ENCODE measurements at places on chromosomes 2 and 18.

- DNase-seq, result no peak
Observed at GRCh38 chr2:74602586-74603281, 45.4 kb downstream of the M1AP start.

GRCh38 chr2:222481941-222482340 lies 57.6 kb downstream of the SGPP2 start:
- no peak for DNase-seq

DNA sequence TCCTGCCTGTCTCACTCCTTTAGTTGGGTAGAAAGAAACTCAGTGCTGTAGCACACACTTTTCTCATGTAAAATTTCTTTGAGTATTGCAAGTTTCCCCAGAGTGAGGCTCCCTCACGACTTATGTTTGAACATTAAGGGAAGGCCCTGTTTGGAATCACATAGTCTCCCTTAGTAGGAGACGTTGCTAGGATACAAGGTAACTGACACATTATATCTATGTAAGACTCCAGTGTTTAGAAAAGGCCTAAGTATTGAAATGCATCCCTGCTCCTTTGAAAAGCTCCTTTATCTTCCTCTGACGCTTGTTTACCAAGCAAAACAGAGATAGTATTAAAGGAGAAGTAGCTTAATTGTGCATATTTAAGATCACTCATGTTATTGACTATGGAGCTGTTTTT lies 248.2 kb downstream of the PHLPP1 start:
- no peak for DNase-seq

DNA sequence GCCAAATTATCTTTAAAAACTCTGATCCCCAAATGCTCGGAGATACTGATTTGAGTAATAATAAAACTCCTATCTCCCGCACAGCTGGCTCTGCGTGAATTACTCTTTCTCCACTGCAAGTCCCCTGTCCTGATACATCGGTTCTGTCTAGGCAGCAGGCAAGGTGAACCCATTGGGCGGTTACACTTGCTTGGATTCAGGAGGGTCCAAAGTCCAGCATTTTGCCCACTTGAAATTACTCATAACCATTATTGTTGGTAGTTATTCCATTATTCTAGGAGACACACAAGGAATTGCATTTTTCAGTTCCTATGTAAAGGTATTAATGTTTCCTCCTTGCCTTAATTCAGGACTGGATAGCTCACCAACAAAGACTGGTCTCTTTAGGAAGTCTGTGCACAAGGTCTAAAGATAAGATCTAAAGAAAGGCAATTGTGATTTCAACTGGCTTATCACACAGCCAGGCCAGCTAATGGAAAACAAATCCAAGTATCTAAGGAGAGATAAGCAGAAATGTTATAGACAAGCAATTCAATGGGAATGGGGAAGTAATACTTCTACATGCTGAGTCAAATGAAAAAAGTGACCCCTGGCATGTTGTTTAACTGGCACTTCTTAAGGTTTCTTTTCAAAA lies 23.2 kb upstream of the NPC1 start:
- DNase-seq, result no peak

- DNase-seq, result no peak
Observed at GRCh38 chr2:100281521-100282438, 40.5 kb downstream of the LONRF2 start.

DNA sequence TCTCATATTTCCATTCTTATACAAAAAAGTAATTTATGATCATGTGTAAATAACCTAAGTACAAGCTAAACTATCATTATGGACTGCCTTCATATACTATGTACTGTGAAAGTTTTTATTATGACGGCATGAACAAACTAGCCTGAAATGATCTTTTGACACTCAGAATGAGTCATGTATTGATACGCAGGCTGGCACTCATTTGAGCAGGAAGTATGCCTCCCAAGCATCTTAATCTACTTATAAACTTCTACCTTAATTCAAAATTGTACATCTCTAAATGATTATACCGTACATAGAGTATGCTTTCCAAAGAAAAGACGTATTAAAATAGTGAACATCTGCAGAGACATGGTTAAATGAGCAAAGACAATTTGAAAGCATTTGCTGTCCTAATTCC lies 207.1 kb upstream of the SPOPL start:
- DNase-seq, result no peak

DNA sequence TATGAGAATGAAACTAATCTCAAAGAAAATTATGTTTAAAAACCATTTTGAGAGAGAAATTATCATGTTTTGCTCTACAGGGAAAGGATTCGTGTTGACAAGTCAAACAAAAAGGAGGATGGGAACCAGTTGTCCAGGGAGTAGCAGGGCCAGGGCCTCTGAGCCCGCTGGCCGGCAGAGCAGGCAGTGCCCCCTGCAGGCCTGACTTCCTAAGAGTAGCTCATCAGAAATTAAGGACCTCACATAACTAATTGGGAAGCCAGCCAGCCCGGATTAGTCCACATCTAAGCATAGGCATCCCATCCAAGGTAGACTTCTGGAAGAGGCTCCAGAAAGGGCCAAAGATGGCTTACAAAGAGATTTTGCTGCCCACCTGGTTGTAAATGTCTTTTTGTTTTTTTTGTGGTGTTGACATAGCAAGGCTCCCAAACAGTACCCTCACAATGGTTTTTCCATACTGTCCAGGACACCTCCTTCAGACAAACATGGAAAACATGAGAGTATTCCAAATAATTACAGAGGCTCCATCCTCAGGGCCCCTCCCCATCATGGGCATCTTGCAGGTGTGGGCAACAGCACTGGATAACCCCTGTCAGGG lies 241.2 kb upstream of the TANK start:
- DNase-seq, result peak; percentile 2

DNA sequence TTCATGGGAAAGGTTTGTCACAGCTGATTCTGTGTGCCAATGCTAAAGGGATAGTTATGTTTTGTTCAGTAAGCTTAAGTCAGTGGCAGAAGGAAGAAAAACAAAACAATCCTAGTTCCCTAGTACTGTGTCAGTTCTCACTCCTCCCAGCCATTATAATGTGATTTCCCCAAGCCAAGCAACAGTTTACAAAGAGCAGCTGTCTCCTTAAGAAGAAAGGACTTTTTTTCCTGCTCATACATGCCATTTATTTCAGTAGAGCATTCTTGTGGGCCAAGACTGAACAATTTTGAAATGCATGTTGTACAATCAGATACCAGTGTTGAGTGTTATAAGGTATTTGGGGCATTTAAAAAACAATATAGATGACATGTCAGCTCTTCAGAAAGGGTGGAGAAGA lies 52.1 kb downstream of the NEMP2 start:
- DNase-seq, result no peak

DNA sequence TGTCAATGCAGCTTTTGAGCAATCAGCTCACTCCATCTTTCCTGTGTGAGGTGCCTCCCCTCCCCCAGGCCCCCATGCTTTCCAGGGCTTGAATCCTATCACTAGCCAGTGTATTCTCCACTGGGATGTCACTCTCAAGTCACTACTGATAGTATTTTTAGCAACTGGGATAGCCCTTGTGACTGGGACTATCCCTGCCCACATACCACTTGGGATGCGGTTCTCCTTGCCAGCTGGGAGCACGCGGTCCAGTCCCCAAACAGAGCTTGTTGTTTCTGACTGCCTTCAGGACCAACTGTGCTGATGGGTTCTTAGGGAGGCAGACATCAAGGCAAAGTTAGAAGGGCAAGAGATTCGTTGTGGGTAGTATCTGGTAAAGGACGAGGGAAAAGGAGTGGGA lies 134.9 kb downstream of the FAM161A start:
- DNase-seq, result no peak

- DNase-seq, result no peak
Observed at GRCh38 chr2:217275091-217275490, 415.2 kb upstream of the TNP1 start.

DNA sequence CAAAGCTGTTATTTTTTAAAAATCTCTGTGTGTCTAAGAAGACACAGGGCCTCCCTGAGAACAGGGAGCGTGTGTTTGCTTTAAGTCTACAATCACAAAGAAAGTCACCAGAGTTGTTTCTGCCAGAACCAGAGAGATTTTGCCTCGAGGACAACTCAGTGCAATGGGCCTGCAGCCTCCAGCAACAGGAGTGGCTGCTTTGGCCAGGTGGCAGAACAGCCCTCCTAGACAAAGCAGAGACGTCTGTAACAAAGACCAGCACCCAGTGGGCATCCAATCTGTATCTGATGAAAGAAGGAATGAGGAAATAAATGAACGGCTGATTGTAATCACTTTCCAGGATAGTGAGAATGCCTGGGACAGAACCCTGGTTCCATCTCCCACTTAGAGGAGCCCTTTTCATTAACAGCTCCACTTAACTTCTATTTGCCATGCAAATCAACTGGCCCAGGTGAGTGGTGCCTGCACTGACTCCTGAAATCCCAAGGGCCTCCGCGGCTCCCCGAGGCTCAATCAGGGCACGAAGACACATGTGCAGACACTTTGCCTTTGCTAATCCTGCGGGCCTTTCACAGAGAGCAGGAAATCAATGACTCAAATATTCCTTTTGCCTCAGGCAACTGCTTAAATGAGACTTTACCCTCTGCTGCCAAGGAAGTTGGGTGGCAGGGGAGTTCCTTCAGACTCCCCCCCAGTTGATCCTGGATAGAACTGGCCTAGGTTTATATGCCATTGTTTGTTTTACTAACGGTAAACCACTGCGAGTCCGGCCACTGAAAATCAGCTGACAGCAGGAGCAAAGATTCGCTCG lies 146.5 kb downstream of the CABLES1 start:
- no peak for DNase-seq

DNA sequence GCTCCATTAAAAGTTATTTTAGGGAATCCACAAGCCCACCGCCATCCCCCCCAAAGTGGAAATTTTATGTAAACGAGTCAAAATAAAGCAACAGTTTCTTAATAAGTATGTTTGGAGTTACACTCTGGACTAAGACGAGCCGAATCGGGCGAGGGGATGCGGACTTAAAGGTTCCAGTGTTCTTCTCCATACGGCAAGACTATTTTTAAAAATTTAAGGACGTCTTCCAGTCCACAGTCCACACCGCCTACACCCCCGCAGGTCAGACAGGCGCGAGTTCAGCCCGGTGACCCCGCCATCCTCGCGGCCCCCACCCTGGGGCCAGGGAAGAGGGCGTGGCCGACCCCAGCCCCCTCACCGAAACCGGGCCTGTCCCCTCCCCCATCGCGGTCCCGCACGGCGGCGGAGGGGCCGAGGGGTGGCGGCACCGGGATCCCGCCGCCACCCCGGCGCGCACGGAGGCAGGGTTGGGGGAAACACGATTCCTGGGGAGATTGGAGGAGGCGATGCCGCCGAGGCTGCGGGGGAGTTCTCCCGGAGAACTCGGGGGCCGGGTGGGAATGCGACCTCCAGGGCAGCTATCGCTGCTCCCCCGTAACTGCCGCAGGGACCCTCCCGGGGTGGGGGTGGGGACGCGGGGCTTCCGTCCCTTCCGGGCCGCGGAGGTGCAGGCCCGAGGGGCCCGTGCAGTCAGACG lies 24.5 kb upstream of the SMAD7 start:
- DNase-seq, result no peak

DNA sequence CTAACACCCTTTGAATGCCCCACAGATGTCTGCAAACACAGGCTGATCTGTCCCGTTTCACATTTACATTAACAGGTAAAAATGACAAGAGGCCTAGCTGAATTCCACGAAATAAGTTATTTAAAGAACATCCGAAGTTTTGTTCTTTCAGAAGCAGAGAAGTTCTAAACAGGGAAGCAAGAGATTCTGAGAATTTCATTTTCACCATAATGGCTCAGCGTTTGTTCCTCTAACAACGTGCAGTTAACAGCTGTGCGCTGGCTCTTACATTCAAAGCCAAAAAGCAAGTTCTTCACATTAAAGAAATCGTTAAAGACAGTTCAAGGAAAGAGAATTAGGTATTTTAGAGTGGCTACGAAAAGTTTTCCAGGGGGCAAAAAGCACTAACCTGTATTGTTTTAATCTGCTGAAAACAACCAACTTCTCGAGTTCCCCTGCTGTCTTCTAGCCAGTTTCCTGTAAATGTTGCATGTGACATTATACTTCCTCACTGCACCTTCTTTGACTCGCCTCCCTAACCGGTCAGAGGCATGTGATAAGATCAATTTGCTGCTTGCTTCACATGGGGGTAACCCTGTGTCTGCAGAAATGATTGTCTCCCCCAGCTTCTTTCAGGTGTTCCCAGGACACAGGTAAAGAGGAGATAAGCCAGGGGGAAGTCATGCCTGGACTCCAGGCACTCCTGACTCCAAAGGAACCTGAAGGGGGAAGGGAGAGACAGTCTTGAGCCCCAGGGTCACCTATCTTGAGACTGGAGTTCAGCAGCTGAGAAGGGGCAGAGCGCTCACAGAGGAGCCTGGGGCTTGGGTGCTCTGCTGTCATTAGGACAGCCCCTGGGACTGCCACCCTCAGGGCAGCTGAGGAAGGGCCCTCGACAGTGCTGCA lies 36.8 kb upstream of the WIPF1 start:
- peak; percentile 32 for DNase-seq

Data from activated CD4-positive, alpha-beta T cell treated with anti-CD3 and anti-CD28 coated beads for 24 hours (primary cell).